ENCODE measurements at places on chromosomes 1 and 21. TPM values are rescaled to one million over a fixed set of nuclear protein-coding genes. Genes with fewer than 3 reads are reported as not detected.

GPR37L1 gene
- not detected for total RNA-seq

FAM72D gene
- total RNA-seq, result 1.1 TPM

FMO4 gene
- 1.6 TPM for total RNA-seq

HES2 gene
- total RNA-seq, result not detected

G0S2 gene
- total RNA-seq, result 0.89 TPM

MAPKAPK2 gene
- total RNA-seq, result 50.6 TPM

SLC6A17 gene
- total RNA-seq, result 2.4 TPM

DNA sequence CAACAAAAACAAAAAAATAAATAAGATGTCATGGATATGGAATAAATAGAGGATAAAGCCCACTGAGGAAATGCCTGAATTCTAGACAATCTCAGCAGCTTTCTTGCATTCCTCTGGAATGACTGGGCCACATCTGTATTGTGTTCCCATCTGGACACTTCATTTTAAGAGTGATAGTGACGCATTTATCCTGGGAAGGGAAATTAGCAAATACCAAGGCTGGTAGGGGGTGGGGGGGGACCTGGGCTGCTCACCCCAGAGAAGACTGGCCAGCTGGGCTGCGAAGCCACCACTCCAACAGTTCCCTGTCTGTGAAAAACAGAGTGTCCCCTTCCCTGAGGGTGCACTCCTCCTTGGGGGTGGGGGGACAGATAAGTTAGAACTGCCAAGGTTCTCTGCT, 106.3 kb downstream of the HIVEP3 start:
- DNase-seq, result peak; percentile 88

DNA sequence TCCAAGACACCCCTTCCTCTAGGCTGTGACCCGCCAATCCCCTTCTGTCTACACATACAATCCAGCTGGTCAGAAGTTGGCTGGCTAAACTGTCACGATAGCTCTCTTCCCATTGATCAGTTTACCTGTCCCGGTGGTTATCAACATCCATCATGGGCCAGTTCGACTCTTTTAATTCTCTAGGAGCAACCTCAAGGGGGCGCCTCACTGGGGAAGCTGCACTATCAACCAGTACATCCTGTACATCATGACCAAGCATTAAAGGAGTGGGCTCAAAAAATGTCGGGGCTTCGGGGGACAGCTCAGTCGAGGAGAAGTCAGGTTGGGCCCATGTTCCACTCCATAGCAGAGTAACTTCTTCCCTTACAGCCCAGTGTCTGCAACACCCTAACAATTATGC, 53.2 kb upstream of the B3GALNT2 start:
- DNase-seq, result no peak

- DNase-seq, result no peak
Observed at GRCh38 chr1:13587256-13588030, 3.8 kb downstream of the PDPN start.

DNA sequence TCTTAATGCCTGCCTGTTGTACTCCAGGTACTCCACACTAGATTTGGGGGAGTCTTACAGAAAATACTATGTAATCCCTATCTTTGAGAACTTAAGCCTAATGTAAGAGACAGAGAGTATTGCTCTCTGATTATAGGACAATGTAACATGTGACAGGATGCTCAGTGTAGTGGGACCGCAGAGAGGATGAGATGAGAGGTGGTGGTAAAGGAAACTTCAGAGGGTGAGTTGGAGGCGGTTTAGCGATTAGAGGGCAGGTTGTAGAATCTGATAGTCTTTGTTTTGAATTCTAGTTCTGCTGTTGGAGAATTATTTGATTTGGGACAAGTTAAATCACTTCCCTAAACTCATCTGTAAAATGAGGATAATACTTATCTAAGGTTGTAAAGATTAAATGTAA, 5.4 kb downstream of the SOAT1 start:
- DNase-seq, result no peak

DNA sequence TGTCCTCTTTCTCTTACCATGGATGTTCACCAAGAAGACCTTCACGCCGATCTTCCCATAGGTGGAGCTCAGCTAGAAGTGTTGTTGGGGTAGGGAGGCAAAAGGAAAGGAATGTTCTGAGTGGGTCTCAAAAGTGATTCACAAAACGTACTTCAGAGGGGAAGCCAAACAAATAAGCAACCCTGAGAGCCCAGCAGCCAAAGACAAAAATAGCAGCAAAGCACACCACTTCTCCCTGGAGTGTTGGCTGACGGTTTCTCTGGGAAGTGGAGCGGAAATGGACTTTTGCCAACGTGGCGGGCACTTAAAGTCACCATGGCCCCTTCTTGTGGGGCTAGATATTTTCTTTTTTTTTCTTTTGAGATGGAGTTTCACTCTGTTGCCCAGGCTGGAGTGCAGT, 23.1 kb downstream of the SLC26A9 start:
- peak; percentile 34 for DNase-seq

- peak; percentile 38 for DNase-seq
Observed at GRCh38 chr1:243916160-243916559, 66.1 kb upstream of the AKT3 start.

- DNase-seq, result no peak
Observed at GRCh38 chr1:30368651-30369240, 354.6 kb downstream of the MATN1 start.

- peak; percentile 84 for DNase-seq
Observed at GRCh38 chr1:85585799-85586198, 5.2 kb downstream of the CCN1 start.

DNA sequence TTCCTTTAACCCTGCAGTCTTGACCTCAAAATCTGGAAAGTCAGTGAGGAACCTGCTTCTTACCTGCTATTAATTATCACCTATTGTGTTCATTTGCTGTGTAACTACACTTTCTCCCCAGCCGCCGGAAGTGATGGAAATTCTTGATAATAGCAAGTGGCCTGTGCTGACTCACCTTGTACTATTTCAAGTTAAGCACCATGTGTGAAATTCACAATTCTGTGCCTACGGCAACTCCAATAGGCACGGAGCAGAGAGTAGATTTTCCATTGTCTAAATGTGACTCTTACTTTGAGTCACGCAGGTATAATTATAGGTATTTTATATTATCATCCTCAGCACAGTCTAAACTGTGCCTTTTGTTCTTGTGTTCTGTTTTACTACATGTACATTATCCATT, 466.8 kb downstream of the KIF26B start:
- peak; percentile 4 for DNase-seq

GRCh38 chr1:193348091-193348768, 161.8 kb upstream of the B3GALT2 start:
- peak; percentile 23 for DNase-seq

- DNase-seq, result no peak
Observed at GRCh38 chr1:166383635-166384346, 217.0 kb upstream of the FAM78B start.

DNA sequence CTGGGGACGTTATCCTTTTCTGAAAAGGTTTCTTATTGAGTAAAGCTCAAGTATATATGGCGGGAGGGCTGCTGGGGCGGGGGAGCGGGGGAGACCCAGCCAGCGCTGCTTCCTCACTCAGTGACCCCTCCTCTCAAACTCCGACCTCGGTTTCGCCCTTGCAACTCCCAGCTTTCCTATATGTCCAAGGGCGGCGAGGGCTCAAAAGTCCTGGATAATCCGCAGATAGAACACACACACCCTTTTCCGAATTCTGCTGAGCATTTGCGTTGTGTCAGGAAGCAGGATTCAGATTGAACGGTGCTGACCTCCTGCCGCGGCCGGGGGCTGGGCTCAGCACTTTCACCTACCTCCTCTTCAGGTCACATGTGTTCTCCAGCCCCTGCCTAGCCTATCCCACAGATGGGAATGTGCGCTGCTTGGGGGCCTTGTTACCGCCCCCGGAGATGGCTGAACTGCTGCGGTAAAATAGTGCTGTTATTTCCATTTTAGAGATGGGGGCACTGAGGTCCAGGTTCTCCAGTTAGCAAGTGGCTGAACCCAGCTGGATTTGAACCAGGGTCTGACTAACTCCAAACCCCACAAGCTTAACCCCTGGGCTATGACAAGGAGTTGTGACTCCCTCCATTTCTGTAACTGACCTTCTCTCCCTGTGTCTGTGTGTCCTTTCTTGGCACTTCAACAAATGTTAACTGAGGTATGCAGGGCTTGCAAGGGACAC, 795 bp upstream of the AHDC1 start:
- DNase-seq, result peak; percentile 33

- no peak for DNase-seq
Observed at GRCh38 chr1:234311414-234311813, 61.8 kb upstream of the COA6 start.

GRCh38 chr1:226993814-226994585, 53.9 kb downstream of the COQ8A start:
- DNase-seq, result no peak

- DNase-seq, result peak; percentile 68
Observed at GRCh38 chr1:52601991-52602855, at the start of gene GPX7. Gene GPX7 (plus strand): TSS chr1:52602371. CDS start chr1:52602410, 39 bp downstream.
